ENCODE measurements at places on chromosomes 3 and 15.

DNA sequence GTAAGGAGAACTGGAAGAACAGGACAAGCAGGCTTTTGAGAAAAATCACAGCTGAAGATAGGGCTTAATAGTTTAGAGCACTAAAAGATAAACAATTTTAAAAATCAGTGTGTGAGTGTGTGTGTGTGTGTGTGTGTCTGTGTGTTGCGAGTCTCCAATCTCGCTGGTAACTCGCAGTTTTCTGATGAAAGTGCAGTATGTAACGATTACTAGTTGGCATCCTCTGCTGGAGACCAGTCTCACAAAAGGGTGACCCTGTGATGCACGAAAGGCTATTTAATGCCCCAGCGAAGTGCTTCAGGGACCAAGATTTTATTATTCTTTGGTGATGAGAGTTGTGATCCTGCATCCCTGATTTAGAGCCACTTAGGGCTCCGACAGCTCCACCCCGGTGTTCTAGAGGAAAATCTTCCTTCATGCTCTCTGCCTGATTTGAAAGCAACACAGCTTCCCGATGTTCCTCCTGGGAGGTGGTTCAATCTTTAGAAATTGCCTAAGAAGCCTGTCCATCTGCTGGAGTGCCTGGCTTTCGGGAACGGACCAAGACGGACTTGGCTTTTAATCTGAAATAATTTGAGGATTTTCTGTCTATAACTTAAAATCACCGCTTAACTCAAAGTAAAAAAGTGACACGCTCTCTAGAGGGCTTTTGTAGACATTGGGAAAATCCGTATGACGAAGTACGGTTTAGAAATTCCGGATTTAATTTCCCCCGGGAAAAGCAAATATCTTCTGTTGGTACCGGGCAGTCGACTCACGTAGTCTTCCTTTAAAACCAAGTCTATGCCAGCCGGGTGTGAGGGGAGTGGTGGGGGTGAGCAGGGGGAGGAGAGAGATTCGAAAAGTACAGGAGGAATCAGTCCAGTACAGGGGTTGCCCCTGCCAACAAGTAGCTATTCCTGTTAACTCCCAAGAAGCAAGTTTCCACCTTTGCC, 1.1 kb upstream of the ALCAM start:
- peak; percentile 3 for DNase-seq

- no peak for DNase-seq
Observed at GRCh38 chr3:195160257-195160898, 110.6 kb downstream of the XXYLT1 start.

DNA sequence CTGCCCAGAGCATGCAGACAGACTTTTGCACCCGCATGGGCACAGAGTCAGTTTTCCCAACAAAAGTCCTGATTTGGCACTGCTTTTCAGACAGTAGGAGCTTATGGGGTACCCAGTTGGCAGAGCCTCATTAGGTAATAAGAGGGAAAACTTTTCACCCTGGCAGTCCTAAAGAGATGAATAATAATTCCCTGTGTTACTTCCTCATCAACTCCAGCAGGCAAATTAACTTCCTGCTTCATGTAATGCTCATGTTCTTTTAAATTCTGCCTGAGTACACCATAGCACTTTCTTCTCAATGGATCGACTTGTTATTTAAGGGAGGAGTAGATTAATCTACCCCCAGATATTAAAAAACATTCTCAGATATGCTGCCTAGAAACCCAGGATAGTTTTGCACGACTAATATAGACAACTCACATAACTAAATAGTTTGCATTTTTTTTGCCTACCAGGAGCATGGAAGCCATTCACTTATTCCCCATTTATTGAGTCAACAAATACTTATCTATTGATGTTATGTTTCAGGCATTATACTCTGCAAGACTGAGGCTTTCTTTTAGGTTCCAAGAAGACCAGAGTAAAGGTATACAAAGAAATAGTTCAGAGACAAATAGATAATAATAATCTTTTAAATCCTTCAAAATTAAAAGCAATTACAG, 214.5 kb downstream of the KCNMB2 start:
- DNase-seq = no peak

DNA sequence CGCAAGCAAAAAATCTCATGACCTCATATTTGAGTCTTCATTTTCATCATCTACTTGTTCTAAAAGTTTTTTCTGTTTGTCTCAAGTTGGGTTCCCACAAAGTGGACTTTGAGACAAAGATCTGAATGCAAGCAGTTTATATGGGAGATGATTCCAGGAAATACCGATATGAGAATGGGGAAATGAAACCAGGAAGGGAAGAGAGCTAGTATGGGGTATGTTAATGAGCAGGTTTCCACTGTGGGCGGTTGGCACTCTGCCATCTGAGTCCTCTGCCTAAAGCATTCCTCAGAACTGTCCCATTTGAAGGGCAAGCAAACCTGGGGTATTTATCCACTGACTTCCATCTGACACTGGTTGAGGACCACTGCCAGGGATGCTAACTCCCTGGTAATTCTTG, 8.8 kb downstream of the ADPRH start:
- DNase-seq = no peak

DNA sequence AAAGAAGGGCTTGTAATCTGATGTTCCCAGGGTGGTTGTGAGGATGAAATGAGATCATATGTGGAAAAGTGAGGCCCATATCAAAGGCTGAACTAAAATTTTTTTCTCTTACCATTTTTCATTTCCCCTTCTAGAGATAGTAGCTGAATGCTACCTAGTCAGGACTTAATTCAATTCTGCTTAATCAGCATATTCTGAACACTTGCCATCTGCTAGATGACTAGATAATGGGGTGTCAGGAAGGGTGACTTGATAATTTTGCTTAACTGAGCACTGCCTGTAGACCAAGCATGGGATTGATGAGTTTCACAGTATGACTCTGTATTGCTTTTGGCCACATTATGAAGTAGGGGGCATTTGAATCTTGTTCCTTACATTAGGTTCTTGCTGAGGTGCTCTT, 136.2 kb downstream of the CHST2 start:
- DNase-seq = no peak

- DNase-seq = no peak
Observed at GRCh38 chr15:71187526-71187925, 72.3 kb downstream of the THSD4 start.

- no peak for DNase-seq
Observed at GRCh38 chr15:98744506-98744905, 96.2 kb downstream of the IGF1R start.

DNA sequence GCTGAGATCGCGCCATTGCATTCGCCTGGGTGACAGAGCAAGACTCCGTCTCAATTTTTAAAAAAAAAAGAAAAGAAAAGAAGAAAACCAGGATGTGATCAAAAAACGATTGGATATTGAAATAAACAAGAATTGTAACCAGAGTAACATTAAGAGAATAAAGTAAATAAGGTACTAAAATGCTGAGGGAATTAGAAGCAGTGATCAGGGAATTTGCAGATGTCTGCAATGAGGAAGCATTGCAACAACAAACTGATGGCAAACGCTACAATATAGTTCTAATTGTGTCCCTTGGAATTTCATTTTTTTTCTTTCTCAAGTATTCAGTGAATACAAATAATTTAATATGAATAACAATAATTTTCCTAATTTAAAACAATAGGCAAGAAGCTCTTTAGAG, 1077.5 kb downstream of the TBL1XR1 start:
- DNase-seq = no peak

DNA sequence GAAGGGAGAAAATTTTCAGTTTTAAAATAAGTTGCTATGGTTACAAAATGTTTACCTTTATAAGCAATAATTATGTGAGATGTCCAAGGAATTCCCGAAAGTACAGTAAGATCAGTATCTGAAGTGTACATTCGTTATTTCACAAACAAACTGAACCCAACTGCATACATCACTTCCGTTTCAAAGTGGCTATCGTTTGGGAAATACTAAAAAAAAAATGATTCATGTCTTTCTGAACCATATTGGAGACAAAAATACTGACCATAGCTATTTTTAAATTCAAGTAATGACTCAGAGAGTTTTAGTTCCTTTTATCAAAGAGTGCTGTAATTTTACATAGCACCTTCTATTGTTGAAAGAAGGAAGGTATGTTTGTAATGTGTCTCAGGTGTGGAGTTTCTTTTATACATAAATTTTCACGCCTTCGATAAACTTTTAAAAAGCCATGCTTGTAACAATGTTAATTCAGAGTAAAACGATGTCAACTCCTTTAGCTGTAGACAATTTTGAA, 8.0 kb upstream of the ANKRD28 start:
- peak; percentile 67 for DNase-seq

DNA sequence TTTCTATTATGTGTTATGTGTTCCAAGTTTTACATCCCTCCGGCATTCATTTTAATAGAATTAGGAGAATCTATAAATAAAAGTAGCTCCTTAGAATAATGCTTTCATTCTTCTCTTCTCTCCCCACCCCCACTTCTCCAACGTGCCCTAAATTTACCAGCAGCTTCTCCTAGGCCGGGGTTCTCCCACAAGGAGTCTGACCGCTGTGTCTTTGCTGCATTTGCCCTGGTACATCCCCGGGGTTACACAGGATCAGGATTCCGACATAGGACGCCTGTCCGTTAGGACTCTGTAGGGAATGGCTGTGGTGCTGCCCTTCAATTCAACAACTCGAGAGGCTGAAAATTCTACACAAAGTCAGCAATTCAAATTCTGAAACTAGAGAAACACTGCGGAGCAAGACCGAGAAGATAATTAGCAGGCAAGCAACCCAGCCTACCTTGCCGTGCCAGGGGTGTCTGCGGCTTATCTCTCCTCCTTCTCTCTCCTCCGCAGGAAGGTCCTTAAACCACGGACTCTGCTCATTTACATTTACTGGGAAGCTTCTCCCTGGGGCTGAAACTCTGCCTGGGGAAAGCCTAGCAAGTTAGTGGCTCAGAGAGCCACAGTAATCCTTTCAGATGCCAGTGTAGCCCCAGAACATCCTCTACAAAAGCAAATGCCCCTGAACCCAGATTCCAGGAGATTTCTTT, 18.8 kb downstream of the PCSK6 start:
- DNase-seq = no peak

- no peak for DNase-seq
Observed at GRCh38 chr3:62911526-62911925, 36.3 kb upstream of the CADPS start.

- no peak for DNase-seq
Observed at GRCh38 chr3:46356909-46357308, 3.0 kb downstream of the CCR2 start.

DNA sequence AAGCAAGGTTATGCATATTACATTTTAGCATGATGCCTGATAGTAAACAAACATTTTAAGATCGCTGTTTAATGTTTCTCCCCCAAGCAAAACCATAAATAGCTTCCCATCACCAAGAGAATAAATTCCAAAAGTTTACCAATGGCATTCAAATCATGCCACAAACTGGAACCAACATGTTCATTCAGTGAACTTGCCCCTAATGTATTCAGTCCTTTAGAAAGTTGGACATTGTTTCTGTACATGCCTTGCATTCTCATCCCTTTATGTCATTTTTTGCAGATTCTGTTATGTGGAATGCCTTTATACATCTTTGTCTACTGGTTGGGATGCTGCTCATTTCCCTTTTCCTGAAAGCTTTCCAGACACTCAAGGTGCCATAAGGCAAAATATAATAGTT, 105.5 kb downstream of the PYDC2 start:
- no peak for DNase-seq

DNA sequence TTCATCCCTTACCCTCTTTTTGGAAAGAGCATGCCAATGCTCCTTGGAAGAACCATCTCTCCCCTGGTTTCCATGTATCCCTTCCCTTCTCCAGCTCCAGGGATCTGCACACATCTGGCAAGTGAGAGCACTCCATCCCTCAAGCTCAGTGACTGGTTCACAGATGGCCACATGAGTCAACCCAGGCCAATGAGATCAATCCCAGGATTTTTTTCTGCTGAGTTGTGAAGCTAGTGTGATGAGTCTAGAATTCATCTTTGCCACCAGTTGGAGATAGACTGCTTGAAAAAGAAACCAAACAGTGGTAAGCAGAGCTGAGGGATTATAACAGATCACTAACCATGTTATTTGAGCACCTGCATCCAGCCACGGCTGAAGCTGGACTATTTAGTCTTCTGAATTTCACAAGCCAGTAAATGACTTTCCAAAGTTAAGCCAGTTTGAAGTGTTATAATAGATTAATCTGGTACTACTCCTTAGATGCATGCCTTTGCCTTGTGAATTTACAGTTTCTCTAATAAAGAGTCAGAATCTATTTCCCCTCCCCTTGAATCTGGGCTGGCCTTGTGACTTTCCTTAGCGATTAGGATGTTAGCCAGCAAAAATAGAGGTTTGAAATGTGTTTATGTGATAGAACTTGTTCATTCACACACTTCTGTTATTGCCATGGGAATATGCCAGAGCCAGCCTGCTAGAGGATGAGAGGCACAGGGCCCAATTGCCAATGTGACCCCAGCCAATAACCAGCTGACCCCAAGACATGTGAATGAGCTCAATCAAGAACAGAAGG, 159.8 kb downstream of the WNT5A start:
- no peak for DNase-seq

GRCh38 chr3:184235381-184236032, 6.1 kb downstream of the VWA5B2 start:
- no peak for DNase-seq

DNA sequence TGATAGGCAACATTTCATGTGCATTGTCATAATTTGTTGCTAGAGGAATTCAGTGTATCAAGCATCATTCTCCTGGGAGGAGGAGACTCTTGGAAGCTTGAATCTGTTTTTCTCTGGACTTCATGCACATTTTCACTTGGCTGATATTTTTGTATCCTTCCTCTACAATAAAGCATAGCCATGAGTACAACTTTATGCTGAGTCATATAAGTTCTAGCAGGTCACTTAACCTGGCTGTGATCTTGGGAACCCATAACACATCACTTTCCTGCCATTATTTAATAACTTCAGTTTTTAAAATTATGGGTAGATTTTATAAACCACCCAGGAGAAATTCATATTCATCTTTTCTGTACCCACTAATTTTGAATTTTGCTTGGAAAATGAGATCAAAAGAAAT, 203.0 kb upstream of the CD96 start:
- DNase-seq = no peak

DNA sequence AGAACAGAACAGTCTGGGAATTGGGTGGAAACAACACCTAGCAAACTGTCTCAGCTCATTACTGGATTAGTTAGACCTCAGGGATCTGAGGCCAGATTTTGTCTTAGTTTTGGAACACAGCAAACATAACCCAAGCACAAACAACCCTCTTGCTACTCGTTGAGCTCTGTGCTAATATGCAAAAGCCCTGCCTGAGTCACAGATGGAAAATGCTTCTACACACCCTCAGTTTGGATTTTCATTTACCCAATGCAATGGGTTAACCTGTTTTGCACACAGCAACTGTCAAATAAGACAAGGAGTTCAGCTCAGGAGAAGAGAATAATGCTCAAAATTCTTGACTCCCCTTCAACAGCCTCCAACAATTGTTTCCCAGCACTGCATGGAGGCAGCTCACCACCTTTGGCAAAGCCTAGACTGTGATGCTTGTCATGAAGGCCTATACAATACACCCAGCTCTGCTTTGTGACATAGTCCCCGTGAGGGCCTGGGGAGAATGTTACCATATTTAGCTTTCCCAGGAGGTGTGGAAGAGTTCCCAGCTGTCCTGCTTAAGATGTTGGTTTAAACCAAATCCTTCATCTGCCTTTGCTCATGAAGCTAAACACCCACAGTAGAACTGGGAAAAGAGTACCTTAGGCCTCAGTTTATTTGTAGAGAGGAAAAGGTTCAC, 68.9 kb upstream of the MNS1 start:
- DNase-seq = no peak

GRCh38 chr3:46847744-46848143, 15.5 kb downstream of the MYL3 start:
- no peak for DNase-seq
